ENCODE measurements at places on chromosomes 1 and 21.

GRCh38 chr1:39501666-39502065, 10.2 kb downstream of the BMP8A start:
- no peak for DNase-seq

GRCh38 chr1:111448918-111449702, at the start of the genes ATP5PB and WDR77:
ATP5PB (plus strand) TSS chr1:111449464; CDS start chr1:111449542, 78 bp downstream.
WDR77 (minus strand) TSS chr1:111449256; CDS start chr1:111449169, 87 bp downstream.
- peak; percentile 99 for DNase-seq

- DNase-seq: no peak
Observed at GRCh38 chr21:36369064-36369685, 16.0 kb upstream of the CHAF1B start.

GRCh38 chr1:152871731-152872126, 6.4 kb upstream of the SMCP start:
- no peak for DNase-seq

DNA sequence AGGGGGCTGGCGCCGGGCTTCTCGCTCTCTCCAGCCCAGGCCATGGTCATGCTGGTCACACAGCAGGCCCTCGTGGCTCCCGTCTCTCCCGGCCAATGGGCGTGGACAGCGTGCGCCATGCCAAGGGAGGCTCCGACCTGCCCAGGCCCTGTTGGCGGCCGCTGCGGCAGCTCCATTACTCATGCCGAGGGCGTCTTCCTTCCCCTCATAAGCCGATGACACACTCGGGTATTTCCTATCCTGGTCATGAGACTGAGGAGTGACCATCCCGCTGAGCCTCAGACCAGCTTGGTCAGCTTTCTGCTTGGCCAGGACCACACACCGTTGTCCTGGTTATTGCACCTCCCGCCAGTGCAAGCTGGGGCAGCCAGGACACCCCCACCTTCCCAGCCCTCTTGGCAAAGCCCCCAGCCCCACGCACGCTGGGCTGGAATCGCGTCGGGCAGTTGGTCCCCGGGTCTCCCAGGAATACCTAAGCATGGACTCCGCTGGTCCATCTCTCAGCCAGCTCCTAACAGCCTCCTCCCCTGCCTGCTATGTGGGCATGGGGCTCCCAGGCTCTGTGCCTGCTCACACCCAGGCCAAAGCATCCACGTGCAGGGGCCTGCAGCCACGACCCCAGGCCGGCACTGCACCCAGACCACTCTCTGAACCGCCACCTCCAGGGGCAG, 49.8 kb downstream of the ARHGEF16 start:
- DNase-seq: peak; percentile 88

DNA sequence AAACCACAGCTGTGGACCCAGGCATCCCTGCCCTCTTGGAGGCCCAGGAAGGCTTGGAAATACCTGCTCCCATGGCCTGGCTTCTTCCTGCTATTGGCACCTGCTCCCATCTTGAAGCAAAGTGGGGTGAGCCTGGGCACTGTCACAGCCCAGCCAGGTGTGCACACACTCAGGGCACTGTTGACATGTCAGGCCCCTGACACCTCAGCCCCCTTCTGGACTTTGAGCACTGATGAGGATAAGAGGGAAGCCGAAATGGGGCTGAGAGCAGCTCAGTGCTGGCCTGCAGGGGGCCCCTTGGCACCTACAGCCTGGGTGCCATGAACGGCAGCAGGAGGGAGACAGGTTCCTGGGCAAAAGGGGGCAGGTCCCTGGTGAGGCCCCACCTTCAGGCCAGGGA, 55.9 kb downstream of the DAB1 start:
- DNase-seq: no peak

GRCh38 chr1:168338589-168339503, 58.2 kb downstream of the TBX19 start:
- DNase-seq: no peak

GRCh38 chr1:31063631-31064030, 1.9 kb downstream of the PUM1 start:
- peak; percentile 32 for DNase-seq

DNA sequence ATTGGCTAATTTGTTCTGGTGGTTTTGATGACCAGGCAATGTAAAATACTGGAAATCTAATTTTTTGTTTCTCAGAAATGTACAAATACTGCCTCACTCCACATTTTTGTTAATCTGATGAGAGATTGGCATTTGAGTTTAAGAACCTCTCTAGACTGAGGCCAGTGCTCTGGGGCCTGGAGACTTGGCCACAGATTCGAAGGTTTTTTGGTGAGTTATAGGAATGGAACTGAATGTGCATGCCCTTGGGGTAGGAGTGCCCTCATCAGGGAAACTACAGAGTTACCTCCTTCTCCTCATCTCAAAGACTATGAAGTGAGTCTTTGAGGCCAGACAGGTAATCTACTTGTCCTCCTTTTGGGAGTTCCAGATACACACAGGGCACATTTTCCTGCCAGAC, 347.9 kb downstream of the LTN1 start:
- no peak for DNase-seq

- no peak for DNase-seq
Observed at GRCh38 chr1:236214761-236215160, 67.0 kb downstream of the ERO1B start.

- no peak for DNase-seq
Observed at GRCh38 chr1:202434059-202434458, 85.6 kb downstream of the PPP1R12B start.

DNA sequence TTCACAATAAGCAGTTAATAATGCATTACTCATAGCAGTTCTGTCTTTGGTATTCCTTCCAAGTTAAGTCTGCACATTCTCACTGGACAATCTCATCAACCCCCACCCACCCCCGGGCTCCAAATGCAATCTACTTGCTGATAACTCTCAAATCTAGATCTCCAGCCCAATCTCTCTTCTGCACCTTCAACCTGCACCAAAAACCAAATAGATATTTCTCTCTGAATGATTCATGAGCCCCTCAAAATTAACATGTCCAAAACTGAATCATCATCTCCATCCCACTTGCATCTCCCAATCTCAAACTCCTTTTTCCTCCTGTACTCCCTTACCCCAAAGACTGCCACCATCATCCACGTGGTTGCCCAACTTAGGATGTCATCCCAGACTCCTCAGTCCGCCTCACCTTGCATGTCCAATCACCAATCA, 2.7 kb downstream of the DOCK7 start:
- peak; percentile 16 for DNase-seq

DNA sequence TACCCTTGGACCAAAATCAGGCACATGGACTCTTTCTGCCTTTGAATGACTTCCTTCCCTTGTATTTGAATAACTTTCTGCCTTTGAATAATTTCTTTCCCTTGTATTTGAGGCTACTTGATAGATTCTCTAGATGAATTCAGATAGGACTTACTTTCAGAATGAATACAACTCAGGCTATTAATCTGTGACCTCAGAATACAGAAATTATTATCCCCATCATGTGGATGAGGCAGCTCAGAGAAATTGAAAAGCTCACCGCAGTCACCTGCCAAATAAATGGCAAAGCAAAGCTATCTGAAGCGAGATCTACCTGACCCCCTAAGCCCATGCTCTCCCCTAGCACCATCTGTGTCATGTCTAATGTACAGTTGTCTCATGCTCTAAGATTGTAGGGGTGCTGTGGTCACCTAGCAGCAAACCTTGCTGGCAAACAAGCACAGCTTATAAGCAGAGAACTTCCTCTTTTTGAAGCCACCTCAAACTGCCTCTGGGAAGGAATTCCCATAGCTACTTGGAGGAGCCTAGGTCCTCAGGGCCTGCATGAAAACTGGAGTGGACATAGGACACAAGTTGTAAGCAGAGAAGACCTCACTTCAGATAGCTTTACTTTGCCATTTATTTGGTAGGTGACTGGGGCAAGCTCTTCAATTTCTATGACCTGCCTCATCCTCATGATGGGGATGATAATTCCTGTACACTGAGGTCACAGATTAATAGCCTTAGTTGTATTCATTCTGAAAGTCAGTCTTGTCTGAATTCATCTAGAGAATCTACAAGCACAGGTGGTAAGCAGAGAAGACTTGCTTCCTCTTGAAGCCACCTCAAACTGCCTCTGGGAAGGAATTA, 66.1 kb downstream of the FASLG start:
- no peak for DNase-seq

DNA sequence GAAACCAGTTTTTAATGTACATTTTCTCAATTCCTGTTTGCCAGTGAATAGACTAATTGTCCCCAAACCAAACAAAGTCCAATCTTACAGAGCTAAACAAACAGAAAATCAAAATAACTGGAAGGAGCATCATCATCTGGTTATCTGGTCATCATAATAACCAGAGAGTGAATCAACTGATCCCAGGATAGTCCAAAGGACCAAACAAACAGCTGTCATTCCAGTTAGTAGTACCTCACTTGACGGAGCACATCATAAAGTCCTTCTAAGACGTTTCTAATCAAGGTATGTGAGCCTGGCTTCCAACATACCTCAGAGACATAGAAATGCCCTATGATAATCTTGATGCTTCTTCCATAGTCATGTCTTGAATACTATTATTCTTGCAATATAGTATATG, 240.5 kb downstream of the LTN1 start:
- DNase-seq: no peak

DNA sequence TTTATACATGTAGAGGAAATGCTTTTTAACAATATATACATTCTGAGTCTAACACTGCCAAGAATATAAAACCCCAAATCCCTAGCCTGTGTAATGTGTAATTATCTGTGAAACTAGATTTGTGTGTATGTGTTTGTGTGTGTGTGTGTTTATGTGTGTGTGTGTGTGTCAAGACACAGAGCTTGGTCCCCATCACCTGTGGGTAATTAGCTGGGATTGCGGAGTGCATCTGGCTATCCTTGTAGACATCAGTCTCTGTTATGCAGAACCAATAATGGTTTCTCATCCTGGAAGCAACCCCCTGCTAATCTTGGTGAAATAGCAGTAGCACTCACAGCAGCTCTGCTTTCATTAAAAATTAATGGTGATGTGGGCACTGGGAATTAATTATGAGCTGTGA, 26.3 kb upstream of the ST6GALNAC3 start:
- DNase-seq: no peak

DNA sequence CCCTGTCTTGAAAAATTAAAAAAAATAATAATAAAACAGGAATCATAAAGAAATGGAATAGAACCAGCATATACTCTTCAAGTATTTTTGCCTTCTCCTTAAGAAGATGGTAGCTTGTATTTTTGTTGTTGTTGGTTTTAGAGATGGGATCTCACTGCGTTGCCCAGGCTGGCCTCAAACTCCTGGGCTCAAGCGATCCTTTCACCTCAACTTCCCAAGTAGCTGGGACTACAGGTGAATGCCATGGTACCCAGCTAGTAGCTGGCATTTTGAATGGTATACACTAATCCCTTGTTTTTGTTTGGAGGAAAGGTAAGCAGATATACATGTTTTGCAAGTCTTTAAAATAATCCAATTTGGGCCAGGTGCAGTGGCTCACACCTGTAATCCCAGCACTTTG, 34.7 kb upstream of the ERO1B start:
- DNase-seq: no peak

DNA sequence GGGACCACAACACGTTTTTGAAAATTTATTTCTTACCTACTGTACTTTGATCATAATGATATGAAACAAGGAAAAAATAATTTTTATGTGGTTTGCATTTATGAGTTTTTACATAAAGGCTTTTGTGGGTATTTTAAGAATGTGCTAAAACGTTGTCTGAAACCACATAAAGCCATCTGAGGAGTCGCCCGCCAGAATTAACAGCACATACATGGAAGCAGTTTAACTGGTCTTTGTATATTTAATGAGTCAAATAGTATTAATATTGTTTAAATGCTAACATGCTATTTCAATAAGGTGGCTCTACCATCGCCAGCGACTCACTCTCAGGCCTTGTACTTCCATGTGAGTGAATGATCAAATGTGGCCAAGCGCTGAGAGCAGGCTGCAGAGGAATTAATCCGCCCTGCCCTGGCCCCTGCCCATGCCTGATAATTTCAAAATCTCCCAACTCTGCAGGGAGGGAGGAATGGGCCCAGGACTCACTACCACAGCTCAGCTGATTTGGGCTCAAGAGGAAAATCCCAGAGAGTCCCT, 49.6 kb downstream of the SLC66A1 start:
- DNase-seq: peak; percentile 38

- peak; percentile 98 for DNase-seq
Observed at GRCh38 chr1:70410604-70411359, at the start of gene CTH. CTH (plus strand) TSS chr1:70411268; CDS start chr1:70411416, 148 bp downstream.

- DNase-seq: peak; percentile 51
Observed at GRCh38 chr1:203796236-203796605, 798 bp downstream of the ZBED6 start.

DNA sequence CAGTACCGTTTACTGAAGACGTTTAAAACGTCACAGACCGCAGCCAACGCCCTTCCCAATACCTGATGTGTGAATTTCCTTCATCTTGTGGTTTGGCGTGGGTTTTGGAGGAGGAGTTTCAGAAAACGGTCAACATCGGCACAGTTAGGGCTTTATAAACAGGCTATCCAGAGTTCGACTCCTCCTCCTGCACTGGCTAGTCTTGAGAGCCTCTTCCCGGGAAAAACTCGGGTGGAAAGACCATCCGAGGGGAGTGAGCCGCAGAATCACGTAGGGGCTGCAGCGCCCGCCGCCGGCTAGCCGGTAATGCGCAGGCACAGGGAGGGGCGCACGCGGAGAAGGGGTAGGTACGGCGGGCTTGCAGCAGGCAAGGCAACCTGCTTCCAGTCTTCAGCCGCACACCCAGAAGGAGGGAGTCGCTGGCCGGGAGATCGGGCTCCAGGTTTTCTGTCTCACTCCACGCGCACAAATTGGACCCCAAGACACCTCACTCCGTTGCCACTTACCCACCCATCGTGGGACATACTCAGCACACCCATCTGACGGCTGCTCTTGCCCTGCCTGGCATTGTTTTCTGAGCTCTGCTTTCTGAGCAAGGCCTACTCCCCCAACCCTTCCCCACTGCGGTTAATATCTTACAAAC, 25.4 kb downstream of the SLC19A2 start:
- DNase-seq: peak; percentile 54

GRCh38 chr1:20609541-20609940, 20.6 kb downstream of the CDA start:
- DNase-seq: no peak

GRCh38 chr1:220370041-220370700, 97.9 kb upstream of the RAB3GAP2 start:
- DNase-seq: peak; percentile 65

DNA sequence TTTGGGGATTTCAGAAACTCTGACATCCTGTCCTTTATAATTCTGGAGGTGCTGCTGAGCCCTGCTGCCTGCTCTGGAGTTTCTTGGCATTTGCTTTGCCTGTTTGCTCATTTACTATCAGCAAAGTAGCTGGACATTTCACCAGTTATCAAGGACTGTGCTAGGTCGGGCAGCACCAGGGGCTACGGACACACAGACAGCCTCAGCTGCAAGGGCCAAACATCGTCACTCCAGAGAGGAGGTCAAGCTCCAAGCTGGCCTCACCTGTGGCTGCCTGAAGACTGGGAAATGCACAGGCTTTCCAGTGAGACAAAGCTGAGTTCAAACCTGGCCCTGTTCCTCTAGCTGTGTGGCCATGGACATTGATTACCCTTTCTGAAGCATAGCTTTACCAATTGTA, 143.7 kb downstream of the LRIG2 start:
- no peak for DNase-seq

DNA sequence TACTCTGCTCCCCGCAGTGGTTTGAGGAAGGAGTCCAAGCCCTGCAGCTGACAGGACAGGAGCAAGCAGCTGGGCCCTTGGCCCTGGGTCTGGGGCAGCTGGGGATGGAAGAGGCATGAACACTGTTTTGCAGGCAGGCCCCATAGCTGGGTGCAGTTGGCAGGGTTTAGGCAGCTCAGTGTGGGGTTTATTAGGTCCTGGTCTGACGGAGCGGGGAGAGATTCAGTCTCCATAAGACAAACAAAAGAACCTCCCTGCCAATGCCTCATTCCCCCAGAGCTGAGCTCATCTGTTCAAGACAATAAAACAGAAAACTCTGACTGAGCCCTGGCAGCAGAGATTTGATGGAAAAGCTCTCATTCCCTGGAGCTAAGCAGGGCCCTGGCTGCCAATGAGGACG, 37.3 kb downstream of the OLFML2B start:
- no peak for DNase-seq
